H54 (cell line): ENCODE measurements at places on chromosomes 1 and 21.

- no peak for DNase-seq
Observed at GRCh38 chr1:65799601-65800000, 6.9 kb downstream of the PDE4B start.

GRCh38 chr1:174953285-174954072 is 46.3 kb upstream of the CACYBP start:
- no peak for DNase-seq

- DNase-seq, result no peak
Observed at GRCh38 chr1:67534627-67535065, 104.4 kb upstream of the SERBP1 start.

DNA sequence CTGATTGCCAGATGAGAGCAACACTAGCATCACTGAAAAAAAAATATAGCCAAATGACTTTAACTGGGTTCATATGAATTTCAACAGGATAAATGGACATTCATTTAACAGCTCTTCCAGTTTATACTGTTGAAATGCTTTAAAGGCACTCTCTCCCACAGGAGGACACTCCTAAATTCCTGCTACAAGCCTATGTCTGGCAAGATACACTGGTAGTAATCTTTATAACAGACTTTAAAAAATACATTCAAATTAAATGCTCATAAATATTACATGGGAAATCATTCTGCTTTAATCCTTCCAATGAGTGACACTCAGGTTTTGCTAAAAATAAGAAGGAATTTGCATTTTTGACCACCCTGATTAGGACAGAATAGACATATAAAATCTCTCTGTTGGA is 526.7 kb upstream of the ADAMTS5 start:
- DNase-seq, result no peak

DNA sequence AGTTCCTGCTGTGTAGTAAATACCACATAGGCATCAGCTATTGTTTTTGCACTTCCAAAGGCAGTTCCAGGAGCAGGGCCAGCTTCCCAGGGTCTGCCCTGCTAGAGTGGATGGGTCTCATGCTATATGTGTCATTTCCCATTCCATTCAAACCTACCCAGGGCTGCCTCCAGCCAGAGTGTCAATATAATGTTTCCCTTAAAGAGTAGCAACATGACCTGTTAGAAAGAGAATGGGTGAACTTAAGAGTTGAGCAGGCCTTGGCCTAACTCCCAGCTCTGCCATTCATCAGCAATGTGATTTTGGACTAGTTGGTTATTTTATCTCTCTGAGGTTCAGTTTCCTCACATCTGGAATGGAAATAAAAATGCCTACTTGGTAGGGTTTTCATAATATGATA is 44.9 kb downstream of the RAB3B start:
- DNase-seq, result no peak

DNA sequence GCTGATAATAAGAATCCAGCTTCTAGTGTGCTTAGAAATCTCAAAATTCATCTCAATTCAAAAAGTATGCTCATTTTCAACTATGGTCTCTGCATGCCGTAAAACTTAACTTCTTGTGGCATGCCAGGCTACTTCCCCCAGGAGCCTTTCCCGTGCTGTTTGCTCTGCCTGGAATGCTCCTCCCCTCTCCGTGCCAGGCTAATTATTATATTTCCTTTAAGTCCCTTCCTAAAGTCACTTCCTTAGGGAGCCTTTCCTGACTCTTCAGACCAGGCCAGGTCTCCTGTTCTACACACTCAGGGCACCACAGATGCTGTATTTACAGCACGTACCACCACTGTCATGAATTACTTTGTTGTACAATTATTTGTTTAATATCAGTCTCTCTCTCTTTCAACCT is 67.1 kb upstream of the PPP2R5A start:
- no peak for DNase-seq

DNA sequence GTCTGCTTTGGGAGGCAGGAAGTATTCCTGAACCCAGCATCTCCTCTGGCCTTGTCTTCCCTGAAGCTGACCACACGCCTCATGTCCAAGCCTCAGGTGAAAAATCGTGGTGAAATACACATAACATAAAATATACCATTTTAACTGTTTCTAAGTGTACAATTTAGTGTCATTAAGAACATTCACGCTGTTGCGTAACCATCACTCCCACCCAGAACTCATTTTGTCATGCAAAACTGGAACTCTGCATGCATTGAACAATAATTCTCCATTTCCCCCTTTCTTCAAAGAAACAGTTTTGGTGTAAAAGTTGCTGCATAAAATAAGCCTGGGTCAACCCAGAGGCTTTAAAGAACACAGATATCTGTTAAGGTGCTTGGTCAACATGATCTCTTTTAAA is 93.5 kb downstream of the PLD5 start:
- no peak for DNase-seq

DNA sequence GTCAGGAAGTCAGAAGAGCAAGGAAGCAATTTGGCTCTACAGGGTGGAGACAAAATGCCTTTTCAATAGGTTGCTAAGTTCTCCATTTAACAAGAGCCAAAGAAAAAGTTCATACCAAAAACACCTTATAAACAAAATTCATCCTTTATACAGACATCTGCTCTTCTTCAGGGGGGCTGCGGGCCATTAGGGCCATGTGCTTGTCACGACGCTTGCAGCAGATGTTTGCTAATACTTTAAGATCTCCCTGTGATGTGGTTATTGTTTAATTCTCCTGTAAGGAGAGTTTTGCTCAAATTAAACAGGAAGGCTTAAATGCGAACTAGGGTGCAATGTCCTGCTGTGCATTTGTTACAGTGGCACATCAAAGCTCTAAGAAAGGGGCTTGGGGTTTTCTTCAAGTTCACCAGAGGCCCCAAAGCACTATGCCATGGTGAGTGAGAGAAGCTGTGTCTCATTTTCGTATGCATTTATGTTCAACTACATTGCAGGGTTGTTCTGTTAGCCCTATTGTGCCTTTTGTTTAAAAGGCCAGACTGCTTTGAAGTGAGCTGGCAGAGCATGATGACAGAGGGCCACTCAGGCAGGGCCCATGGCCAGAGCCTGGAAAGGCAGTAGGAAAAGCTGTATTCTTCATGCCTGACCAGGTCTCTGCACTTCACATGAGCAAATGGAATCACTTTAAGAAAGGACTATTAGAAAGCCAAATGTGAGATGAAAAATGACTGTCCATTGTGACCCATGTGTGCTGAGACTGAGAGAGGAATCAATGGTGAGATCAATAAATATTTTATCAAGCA is 24.8 kb upstream of the NTPCR start:
- DNase-seq, result no peak

DNA sequence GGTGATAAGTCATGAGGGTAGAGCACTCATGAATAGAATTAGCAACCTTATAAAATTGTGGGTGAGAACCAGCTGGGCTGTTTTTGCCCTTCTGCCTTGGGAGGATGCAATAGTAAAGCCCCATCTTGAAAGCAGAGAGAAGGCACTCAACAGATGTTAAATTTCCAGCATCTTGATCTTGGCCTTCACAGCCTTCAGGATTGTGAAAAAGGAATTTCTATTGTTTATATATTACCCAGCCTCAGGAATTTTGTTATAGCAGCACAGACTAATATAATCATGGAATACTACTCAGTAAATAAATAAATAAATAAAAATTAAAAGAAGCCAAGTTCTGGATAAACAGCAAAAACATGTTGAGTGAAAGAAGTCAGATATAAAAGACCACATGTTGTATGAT is 175.2 kb downstream of the KCNT2 start:
- DNase-seq, result no peak

DNA sequence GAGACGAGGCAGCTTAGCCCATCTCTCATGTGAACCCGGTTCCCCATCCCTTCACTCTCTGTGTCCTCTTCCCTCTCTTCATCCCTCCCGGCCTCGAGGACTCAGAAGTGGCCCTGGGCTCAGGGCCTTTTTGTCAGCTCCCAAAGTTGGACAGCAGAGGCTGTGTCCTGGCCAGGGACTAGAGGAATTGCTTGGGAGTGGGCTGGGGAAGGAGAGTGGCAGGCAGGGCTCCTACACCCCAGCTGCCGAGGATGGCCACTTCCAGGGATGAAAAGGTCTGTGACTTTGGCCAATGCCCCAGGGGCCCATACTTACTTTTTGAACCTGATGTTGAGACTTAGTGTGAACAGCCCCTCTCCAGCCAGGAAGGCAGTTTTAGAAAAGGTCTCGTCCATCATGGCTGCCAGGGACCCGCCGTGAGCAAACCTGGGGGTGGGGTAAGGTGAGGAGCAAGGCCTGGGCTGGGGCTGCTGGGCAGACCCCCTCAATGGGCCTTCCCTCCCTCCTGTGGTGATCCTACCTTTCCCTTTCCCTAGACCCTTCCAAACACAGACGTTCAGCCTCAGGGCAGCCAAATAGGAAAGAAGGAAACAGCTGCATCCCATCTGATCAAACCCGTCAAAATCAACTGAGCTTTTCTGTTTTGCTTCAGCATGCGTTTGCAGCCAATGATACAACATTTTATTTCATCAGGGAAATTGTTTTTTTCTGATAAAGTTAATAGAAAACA is 5.5 kb downstream of the THEM5 start:
- DNase-seq, result no peak

GRCh38 chr1:167776616-167777268 is 55.0 kb downstream of the MPZL1 start:
- DNase-seq, result no peak

DNA sequence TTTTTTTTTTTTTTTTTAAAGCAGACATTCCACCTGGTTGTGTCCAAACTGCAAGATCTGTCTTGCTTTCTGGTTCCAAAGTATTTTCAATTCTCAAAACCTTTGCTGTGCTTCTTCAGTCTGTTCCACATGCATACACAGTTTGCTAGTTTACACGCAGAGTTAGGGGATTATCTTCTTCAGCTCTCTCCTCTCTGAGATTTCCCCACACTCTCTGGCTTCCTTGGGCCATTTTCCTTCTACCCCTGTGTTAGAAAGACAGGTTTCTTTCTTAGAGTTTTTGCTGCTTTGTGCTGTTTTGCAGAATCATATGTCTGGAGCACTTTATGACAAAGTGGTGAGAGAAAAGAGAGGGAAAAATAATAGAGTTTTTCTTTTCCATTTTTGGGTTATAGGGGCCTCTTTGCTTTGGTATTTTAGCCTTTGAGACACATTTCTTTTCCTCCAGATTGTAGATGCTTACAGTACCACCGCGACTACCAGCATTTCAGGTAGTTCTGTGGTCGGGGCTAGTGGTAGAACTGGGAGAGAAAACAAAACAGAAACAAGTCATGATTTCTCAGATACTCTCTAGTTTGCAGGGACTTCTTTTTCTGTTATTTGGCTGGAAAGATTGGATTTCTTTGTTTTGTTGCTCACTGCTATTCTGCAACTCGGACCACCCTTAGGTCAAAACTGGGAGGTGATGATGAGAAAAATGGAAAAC is 66.3 kb downstream of the RABGAP1L start:
- DNase-seq, result no peak

DNA sequence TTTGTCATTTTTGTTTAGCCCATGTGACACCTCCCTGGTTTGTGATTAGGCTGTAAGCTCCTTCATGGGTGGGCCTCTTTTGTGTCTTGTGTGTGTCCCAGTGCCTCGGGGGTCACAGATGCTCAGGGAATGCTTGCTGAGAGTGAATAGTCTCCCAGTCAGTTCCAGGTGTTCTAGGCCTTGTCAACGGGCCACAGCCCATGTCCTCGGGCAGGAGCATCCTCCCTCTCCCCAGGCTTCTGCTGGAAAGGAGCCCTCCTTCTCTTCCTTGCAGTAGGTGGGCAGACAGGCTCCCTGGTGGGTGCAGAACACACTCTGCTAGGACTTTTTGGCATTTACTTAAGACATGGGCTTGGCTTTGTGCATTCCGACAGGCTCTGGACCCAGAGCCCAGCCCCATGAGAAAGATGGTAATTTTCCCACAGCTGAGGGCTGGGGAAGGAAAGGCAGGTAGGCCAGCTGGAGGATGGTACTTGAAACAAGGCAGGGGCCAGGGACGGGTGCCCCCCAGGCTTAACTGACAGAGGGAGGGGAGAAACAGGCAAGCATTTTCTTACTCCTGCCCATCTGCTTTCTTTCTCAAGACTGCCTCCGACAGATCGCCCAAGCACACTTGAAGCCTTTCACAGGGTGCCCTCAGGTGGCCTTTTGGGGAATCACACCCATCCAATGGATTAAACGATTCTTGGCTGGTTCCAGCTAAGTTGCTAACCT is 7.1 kb upstream of the CPLANE2 start:
- DNase-seq, result peak; percentile 60

DNA sequence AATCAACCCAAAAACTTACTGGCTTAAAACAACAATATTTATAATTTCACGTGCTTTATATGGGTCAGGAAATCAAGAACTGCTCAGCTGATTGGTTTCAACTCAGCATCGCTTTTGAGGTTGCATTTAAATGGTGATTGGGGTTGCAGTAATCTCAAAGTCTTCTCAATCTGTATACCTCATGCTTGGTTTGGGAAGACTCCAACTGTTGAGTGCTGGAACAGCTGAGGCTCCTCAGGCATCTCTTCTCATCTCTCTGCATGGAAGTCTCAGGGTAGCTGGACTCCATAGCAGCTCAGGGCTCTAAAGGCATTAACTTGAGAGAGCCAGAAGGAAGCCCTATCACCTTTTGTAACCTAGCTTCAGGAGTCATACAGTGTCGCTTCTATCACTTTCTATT is 35.1 kb downstream of the AK5 start:
- no peak for DNase-seq

DNA sequence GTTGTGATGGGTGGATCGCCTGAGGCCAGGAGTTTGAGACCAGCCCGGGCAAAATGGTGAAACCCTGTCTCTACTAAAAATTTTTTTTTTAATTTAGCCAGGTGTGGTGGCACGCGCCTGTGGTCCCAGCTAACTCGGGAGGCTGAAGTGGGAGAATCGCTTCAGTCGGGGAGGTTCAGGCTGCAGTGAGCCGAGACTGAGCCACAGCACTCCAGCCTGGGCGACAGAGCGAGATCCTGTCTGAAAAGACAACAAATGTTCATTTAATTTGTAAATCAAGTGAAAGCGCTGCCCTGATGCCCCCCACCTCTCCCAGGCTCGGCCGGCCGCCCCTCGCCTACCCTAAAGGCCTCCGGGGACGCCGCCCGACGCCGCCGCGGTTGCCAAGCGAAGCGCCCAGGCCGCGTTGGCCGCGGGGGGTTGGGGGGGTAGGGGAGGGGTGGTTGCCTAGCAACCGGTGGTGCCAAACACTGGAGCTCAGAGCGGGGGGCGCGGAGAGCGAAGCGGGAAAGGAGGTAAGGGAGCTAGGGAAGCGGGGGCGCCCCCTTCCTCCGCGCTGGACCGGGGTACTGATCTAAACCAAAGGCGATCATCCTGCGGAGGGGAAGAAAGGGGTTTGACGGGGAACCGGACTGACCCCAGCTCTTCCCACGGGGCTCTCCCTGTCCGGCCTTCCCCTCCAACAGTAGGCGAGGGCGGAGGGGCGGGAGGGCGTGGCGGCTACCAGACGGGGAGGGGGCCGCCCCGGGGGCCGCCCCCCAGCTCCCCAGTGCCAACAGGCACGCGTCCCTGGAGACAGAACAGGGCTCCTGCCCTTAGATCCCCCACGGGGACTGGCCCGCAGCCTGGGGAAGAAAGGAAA is at the start of gene TEKT2:
TSS of gene TEKT2 (plus strand) at position 460 of the 862 bp plus-strand sequence. CDS start 828 bp downstream, outside the sequence.
- no peak for DNase-seq
